ENCODE measurements at places on chromosomes 13 and 19.
A peak's percentile ranks its signal among the peaks of the same experiment; 100 is the strongest.

- DNase-seq, result no peak
These were observed 42.9 kb upstream of the F7 start for GRCh38 chr13:113062691-113063090.

GRCh38 chr13:35208587-35208986, 266.5 kb downstream of the NBEA start:
- DNase-seq, result no peak

DNA sequence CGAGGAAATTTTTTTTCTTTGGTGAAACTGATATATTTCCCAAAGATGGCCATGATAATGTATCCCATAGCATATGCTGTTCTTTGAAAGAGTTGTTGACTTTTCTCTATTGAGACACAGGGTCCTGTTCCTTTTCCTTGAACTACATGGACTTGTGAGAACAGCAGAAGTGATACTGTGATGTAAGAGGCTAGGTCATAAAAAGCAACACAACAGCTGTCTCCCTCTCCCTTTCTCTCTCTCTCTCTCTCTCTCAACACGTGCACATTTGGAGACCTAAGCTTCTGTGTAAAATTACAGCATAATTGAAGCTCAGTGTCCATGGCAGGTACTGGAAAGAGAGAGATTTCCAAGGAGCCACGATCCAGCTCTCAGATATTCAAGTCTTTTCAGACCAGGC, 1712.4 kb downstream of the EFNB2 start:
- DNase-seq, result no peak

- DNase-seq, result no peak
These were observed 6.8 kb upstream of the ECH1 start for GRCh38 chr19:38838208-38838985.

GRCh38 chr19:45791744-45792469, 738 bp downstream of the DMWD start:
- peak; percentile 30 for DNase-seq

GRCh38 chr13:111281751-111282311, 38.6 kb upstream of the TEX29 start:
- no peak for DNase-seq

- DNase-seq, result no peak
These were observed 772 bp downstream of the PARP4 start for GRCh38 chr13:24511816-24512196.

GRCh38 chr13:41130356-41130755, 2.2 kb downstream of the KBTBD6 start:
- DNase-seq, result peak; percentile 25

DNA sequence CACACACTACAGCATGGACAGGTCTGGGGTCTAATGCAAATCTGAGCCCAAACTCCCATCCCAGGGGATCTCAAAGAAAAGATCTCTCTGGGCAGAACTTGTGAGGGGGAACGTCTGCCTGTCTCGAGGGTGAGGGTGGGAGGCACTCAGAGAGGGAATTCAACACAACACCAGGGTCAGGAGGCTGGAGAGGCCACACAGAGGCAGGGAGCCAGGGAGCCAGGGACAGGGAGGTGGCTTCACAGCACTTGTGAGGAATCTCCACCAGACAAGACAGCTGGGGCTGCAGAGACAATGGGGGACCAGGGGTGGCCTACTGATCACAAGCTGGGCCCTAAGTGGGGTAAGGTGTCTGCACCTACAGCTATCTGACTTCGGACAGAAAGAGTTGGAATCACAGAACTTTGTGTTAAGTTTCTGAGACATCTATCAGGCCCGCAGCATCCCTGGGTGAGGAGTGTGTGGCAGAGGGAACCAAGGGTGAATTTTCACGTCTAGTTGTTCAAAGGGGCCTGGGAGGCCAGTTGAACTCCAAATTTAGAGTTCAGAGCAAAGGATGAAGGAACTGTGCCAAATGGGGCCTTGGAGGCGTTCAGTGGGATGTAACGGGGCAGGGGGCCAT, 12.7 kb upstream of the AKAP8L start:
- DNase-seq, result no peak

GRCh38 chr13:33686772-33687480, 131.0 kb upstream of the RFC3 start:
- DNase-seq, result no peak

DNA sequence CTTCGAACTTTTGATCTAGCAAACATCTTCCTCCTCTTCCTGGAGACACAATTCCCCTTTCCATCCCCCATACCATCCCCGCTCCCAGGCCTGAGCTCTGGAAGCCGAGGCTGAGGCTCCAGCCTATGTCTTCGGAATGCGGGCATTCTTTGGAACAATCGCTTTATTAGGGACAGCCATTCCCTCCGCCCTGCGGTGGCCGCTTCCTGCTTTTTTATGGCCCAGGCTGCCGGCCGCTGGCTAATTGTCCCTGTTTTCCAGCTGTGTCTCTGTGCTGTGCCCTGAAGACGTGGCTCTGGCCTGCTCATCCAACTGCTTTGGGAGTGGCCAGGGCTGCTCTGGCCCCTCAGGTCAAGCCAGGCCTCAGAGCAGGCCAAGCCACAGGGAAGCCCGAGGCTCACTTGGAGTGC, 2.1 kb upstream of the CDX2 start:
- no peak for DNase-seq

- DNase-seq, result no peak
These were observed 6.2 kb downstream of the TLE6 start for GRCh38 chr19:2983351-2984214.

- DNase-seq, result no peak
These were observed 38.0 kb upstream of the DOCK9 start for GRCh38 chr13:99015606-99016490.

DNA sequence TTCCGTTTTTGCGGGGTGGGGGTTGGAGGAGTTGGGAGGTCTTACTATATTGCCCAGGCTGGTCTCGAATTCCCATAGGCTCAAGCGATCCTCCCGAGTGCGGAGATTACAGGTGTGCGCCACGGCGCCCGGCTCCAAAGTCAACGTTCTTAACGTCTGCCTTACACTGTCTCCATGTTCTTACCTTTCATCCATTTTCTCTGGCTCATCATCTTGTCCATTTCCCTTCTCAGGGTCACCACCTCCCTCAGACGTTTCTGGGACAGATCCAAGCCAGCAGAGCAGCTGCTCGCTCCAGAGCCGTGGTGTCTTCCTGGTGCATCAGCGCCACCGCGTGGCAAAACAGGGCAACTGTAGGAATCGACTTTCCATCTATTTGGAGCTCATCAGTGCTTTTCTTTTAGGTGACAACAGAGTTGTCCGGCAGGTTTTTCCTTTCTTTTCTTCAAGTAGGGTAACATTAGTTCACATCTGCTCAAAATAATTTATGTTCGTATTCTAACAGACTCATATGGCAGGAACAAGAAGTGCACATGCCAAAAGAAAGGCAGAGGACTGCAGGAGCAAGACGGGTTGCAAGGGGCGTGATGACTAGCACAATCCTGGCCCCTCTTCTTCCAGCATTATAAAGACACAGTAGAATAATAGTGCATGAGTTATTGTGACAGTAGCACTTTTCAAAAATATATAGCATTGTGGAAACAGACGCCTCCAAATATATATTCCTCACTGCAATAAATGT, 103.1 kb upstream of the ABCC4 start:
- DNase-seq, result peak; percentile 79

GRCh38 chr13:100808330-100809128, 133.9 kb upstream of the TMTC4 start:
- no peak for DNase-seq

GRCh38 chr13:42039457-42039945, 8.9 kb upstream of the DGKH start:
- DNase-seq, result peak; percentile 36

GRCh38 chr13:76286178-76286577, 600.0 kb downstream of the KCTD12 start:
- DNase-seq, result no peak

GRCh38 chr13:95463531-95463930, 89.0 kb upstream of the CLDN10 start:
- DNase-seq, result no peak

DNA sequence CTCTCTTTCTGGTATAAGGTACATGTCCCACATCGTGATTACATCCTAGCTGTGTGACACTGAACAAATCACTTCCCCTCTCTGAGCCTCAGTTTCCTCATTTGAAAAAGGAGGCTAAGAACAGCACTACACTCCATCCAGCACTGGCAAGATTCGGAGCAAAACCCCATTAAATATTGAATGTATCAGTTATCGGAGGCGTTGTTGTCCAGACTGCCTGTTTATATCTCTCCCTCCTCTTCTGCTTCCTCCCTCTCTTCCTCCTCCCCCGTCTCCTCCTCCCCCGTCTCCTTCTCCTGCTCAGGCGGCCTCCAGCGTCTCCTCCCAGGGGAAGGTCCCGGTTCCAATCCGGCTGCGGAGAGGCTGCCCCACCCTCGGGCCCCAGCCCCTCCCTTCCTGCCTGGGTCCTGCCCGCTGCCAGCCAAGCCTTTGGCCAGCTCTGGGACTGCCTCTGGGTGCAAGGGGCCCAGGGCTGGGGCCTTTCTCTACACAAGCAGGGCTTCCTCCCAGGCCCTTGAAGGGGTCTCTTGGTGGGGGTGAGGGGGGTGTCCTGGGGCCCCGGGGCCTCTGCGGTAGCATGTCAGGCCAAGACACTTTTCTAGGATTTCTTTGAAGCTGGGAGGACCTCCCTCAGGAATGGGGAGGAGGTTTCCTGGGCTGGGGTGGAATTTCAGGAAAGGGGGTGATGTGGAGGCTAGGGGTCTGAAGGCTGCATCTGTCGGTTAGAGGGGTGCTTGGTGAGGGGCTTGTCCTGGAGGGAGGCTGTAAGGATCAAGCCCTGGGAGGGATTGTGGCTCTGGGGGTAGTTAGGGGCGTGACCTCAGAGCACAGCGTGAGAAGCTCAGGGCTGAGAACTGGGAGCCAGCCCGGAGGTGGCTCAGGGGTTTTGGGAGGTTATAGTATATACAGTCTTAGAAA, 1.9 kb downstream of the RRAS start:
- no peak for DNase-seq

- no peak for DNase-seq
These were observed 615.8 kb downstream of the DIAPH3 start for GRCh38 chr13:59547950-59548349.

GRCh38 chr13:33536601-33537000, 251.0 kb upstream of the STARD13 start:
- DNase-seq, result no peak

DNA sequence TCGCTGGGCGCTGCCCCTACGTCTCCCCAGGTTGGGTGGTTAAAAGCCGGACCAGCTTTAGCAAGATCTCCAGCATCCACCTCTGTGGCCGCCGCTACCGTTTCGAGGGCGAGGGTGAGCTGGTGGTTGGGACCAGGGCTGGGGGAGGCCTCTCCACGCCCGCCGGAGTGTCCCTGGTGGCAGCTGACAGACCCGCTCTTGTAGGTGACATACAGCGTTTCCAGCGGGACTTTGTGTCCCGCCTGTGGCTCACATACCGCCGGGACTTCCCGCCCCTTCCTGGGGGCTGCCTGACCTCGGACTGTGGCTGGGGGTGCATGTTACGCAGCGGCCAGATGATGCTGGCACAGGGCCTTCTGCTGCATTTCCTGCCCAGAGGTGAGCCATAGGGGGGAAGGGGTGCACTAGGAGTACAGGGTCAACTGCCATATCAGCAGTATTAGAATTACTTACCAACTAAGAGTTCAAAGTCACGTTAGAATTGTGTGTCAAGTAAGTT, 1.1 kb downstream of the ATG4D start:
- DNase-seq, result peak; percentile 28

- peak; percentile 30 for DNase-seq
These were observed 69.2 kb upstream of the TM9SF2 start for GRCh38 chr13:99431927-99432608.

GRCh38 chr19:13005861-13006370, 10.6 kb downstream of the NFIX start:
- DNase-seq, result no peak

DNA sequence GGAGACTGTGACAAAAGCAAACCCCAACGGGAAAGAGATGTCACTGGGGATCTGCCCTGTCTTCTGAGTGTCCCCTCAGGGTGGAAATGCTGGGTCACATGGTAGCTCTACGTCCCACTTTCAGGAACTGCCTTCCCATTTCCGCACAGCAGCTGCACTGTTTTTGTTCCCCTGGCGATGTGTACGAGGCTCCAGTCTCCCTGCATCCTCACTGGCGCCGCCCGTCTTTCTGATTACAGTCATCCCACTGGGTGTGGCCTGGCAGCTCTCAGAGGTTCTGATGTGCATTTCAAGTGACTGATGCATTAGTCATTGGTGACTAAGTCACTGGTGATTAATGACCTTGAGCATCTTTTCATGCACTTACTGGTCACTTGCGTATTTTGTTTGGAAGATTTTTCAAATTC, 21.2 kb downstream of the PCID2 start:
- peak; percentile 24 for DNase-seq

GRCh38 chr19:39308531-39309304, 11.9 kb downstream of the LRFN1 start:
- no peak for DNase-seq

DNA sequence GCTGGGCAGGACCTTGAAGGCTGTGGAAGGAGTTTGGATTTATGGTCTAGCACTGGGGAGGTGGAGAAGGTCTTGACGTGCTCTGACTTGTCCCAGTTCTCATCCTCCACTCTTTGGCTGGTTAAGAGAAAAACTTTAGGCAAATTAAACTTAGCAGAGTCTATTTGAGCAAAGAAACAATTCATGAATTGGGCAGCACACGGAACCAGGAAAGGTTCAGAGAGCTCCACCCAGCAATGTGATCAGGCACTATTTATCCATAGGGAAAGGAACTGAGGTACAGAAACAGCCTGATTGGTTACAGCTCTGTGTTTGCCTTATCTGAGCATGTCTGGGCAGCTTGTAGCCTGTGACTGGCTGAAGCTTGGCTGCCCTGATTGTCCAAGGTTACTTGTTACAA, 45.4 kb upstream of the CYP2B6 start:
- no peak for DNase-seq

- no peak for DNase-seq
These were observed 192.4 kb downstream of the ZNF536 start for GRCh38 chr19:30564551-30565011.

DNA sequence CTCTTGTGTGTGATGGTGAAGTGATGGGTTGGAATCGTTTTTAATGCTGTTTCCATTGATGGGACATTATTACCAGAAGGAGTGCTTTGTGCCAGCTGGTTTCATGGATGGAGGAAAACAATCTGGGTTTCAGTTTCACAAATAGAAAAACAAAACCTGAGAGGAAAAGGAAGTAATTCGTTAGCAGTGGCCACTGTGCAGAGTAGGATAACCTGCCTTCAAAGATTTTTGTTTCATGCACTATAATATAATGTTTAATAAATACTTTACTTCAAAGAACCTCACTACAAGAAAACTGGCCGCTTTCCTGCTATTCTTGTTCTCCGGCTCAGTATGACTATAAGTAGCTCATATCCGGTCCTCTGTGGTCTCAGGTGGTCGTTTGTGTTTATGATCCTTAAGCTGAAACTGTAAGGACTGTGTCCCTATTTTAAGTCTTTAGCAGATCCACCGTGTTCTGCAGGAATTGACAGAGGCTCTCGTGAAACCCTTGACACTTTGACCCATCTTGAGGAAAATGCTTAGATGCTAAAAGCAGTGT, 104.7 kb downstream of the GGACT start:
- no peak for DNase-seq

- no peak for DNase-seq
These were observed 27.0 kb downstream of the SLC10A2 start for GRCh38 chr13:103039183-103039582.

DNA sequence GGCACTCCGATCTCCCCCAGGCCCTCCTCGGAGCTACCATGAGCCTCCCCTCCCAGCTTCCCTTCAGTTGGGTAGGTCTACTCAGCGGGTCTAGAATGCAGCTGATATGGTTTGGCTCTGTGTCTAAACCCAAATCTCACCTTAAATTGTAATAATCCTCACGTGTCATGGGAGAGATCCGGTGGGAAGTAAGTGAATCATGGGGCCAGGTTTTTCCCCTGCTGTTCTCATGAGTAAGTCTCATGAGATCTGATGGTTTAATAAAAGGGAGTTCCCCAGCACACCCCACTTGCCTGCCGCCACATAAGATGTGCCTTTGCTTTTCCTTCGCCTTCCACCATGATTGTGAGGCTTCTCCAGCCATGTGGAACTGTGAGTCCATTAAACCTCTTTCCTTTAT, 14.5 kb upstream of the DOCK9 start:
- DNase-seq, result no peak
